ENCODE measurements at places on chromosomes 5 and 9.
A peak's percentile ranks its signal among the peaks of the same experiment; 100 is the strongest.

GRCh38 chr9:99368341-99369326 is 146.6 kb downstream of the SEC61B start:
- no peak for DNase-seq

DNA sequence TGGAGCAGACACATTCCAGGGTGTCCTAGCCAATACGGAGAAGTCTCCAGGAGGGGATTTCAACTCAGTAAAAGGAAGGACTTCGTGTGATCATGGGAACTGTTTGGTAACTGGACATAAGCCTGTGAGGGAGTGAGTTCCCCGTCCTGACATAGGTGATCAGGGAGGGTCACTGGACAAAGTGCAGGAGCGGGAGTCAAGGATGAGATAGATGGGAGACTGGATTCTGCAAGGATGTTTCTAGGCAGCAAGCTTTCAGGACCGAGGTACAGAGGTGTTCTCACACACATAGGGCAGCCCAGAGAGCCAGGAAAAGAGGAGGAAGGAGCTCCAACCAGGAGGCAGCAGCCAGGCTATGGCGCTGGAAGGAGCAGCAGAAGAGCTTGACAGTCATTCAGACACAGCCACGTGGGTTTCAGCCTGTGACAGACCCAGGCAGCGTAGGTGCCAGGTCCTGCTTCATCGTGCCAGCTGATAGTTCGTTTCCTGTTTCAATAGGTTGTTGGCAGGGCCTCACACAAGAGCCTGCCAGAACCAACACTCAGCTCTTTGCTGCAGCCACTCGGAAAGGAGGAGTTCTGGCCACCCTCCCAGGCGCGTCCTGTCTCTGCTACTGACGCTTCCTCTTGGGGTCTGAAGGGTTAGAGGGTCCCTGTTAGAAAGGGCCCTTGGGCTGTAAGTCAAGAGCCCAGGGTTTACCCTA is 84.1 kb downstream of the AMBP start:
- no peak for DNase-seq

DNA sequence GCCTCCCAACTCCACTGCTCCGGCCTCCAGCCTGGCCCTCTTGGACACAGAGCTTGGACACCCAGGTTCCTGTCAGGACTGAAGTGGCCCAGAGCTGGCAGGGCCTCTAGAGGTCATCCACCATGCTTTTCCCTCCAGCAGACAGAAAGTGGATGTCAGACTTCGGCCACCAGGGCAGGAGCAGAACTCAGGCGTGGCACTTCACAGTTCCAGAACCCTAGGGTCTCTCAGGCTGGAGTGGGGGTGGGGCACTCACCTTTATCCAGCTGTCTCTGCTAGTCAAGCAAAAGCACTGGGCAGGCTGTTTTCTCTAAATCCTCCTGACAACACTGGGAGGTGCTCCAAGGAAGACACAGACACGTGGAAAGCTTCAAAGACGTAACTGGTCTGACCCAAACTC is 35.6 kb upstream of the N4BP3 start:
- DNase-seq = no peak

- peak; percentile 52 for DNase-seq
These were observed 295.7 kb downstream of the EDIL3 start for GRCh38 chr5:84088996-84089395.

GRCh38 chr5:173330338-173331206 is 2.4 kb upstream of the STC2 start:
- DNase-seq = no peak

DNA sequence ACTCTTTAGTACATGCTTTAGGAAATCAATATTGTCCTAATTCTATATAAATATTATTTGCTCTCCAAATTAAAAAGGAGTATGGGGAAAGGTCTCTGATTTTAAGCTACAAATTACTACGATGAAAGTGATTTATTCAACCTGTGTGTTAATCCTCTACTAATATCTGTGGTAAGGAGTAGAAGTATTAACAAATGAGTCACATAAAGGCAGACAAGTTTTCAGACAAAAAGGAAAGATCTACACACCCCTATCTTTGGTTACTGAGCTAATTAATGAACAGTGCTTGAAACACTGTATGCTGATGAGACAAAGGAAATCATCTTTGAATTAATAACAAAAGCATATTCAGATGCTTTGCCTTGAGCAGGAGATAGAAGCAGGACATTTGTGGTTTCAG is 15.9 kb downstream of the LOX start:
- DNase-seq = no peak

- no peak for DNase-seq
These were observed 226.3 kb upstream of the MPDZ start for GRCh38 chr9:13505797-13506196.

- DNase-seq = no peak
These were observed 16.2 kb upstream of the TJP2 start for GRCh38 chr9:69157751-69158466.

GRCh38 chr5:156498226-156498980 is 171.4 kb downstream of the SGCD start:
- no peak for DNase-seq

DNA sequence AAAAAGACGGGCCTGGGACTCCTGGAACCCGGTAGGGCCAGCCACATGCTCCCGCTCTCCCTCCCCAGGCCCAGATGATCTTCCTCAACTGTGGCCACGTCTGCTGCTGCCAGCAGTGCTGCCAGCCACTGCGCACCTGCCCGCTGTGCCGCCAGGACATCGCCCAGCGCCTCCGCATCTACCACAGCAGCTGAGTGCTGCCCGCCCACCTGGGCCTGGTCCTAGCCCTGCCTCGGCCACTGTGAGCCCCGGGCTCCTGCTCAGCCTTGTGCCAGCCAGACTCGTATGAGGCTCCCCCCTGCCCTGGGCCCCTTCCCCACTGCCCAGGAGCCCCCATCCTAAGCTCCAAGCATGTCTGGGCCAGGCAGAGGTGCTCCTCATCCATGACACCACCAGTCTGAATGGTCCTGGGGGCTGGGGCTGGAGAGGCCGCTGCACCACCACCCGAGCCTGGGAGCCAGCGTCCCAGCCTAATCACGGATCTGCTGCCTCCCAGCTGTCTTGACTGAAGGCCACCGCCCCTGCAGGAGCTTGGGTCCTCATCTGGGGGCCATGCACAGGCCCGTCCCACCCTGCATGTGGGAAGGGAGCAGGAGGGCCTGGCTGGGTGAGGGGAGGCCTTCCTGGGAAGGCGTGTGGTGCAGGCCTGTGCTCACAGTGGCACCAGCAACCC is 51.5 kb downstream of the LRSAM1 start:
- no peak for DNase-seq

GRCh38 chr9:7976167-7976755 is 176.7 kb upstream of the DMAC1 start:
- peak; percentile 2 for DNase-seq

GRCh38 chr5:3049261-3049660 is 297.8 kb upstream of the IRX2 start:
- no peak for DNase-seq

DNA sequence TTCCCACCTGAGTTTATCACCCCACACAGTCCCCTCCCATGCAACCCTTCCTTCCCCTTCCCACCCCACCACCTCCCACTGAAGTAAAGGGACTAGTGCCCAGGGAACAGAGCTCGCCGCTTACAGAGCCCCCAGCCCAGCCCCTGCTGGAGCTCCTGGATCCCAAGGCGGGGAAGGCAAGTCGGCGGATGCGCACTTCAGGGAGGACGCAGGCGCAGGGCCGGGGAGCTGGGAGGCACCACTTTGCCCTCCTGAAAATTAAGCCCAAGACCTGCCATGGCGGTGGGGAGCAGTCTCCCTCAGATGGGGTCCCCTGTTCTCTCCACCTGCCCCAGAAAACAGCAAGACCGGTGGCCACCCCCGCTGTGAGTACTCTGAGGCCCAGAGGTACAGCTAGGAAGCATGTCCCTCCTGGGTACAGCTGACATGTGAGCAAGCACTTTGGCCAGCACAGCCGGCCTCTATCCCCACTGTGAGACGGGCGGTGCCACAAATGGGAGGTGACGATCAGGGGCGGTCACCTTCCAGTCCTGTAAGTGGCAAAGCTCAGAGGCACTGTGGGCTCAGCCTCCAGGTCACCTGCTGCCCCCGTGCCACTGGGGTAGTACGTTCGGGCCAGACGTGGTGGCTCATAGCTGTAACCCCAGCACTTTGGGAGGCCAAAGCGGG is 45.9 kb downstream of the COL23A1 start:
- DNase-seq = no peak

All from HT-29 (cell line).